ENCODE measurements at places on chromosomes 4 and X.

GRCh38 chrX:119127650-119128049, at the start of gene KIAA1210:
KIAA1210 (minus strand) TSS chrX:119127812; CDS start chrX:119123642, 4,170 bp downstream.
- DNase-seq = no peak

DNA sequence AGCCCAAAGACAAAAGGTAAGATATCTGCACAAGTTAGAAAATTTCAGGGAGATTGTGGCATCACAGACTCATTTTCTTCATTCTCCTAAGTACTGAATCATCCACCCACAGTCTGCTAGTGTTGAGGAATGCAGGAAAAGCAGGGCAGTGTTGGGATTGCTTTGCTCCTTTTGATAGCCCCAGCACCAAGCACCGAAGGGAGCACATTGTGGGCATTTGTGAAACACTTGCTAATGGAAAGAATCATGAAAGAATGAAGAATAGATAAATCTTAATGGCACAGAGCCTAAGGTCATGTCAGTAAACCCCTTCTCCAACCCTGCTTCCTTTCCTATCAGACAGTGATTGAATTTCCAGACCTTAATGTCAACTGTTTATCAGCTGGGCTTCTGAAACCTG, 103.1 kb upstream of the GPRIN3 start:
- no peak for DNase-seq

- no peak for DNase-seq
Observed at GRCh38 chrX:21907260-21907659, 33.2 kb upstream of the SMS start.

DNA sequence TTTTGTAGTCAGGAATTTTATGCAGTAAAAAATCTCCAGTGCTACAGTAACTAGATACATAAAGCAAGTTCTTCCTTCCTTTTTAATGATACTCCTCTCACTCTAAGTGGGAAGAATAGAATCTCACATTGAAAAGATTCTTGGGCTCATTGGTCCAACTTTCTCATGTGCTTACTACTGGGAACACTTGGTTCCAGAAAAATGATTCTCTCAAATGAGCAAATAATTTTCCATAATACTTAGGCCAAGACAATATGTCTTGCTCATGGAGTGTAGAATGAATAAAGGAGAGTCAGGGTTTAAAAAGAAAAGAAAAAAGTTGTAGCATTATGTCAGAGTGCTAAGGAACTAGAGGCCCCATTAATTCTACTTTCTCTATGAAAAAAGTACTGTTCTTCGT, 197.8 kb downstream of the RASL11B start:
- no peak for DNase-seq

DNA sequence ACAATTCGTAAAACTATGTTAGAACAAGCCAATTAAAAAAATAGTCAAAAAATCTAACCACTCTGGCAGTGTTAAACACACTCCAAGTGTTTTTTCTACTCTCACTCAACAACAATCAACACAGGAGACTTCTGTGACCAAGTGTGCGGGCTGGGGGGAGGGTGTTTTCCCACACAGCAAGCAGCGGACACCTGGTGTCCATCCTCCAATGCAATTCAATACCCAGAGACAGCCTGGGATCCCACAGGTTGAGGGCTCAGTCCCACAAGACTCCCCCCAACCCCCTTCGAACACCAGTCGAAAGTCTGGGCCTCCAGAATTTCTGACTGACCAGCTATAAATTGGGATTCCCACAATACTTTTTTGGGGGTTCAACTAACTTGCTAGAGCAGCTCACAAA, 8.3 kb upstream of the PIM2 start:
- DNase-seq = no peak

DNA sequence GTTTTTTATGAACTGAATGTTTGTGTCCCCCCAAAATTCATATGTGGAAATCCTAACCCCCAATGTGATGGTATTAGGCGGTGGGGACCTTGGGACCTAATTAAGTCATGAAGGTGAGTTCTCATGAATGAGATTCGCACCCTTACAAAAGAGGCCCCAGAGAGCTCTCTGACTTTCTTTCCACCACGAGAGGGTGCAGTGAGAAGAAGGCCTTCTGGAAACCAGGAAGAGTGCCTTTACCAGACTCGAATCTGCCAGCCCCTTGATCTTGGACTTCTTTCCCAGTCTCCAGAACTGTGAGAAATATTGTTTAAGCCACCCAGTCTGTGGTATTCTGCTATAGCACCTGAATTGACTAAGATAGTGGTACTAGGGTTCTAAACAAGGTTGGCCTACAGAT, 40.8 kb downstream of the STK26 start:
- DNase-seq = no peak

GRCh38 chrX:72262077-72262476, 15.0 kb downstream of the RPS4X start:
- no peak for DNase-seq

DNA sequence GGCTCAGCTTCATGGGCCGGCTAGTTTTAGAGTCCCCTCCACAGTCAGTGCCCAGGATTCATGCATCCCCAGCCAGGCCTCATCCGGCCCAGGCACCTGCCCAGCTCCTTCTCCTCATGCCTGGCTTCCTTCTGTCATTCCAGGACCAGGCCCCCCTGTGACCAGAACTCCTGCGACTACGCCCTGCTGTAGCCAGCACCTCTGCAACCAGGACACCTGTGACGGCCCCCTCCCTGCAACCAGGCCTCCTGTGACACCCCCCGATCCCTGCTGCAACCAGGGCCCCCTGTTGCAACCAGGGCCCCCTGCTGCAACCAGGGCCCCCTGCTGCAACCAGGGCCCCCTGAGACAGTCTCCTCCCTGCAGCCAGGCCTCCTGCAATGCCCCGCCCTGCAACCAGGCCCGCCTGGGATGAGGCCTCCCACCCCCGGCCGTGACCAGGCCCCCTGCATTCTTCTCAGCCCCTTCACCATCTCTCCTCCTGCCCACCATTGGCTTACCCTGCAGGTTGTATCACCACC, 46.8 kb downstream of the HTRA3 start:
- DNase-seq = peak; percentile 35

GRCh38 chr4:23083391-23083790, 390.7 kb downstream of the GBA3 start:
- no peak for DNase-seq

DNA sequence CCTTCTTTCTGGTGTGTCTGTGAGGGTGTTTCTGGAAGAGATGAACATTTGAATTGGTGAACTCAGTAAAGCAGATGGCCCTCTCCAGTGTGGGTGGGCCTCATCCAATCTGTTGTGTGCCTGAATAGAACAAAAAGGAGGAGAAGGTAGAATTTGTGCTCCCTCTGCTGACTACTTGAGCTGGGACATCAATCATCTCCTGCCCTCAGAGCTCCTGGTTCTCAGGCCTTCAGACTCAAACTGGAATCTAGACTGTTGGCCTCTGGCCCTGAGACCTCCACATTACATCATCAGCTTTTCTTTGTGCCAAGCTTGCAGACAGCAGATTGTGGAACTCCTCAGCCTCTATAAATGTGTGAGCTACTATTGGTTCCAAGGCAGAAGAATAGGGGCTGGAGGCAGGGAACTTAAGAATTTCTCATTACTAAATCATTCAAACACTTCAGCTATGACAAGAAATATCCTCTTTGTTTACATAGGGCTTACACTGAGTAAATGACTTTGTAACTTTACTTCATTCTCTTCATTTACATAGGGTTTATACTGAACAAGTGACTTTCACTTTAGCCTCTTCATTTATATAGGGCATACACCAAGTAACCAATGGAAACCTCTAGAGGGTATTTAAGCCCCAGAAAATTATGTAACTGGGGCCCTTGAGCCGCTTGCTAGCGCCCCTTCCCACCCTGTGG, 86.9 kb upstream of the NWD2 start:
- no peak for DNase-seq

DNA sequence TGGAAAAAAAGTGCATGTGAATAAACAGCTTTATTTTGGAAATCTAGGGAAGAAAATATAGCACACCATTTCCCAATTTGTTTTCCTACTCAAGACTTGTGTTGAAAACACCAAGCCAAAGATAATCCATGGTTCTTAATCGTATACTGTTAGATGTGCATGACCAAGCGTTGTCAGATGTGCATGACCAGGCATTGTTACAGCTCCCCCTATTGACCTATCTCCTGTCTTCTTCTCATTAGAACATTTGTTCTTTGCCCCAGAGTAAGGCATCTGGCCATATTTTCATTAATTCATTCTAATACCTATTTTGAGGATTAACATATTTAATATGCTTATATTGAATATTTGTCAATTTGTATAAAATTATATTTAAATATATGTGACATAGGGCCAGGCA, 14.4 kb upstream of the VCX start:
- no peak for DNase-seq
